ENCODE measurements at places on chromosomes 6 and 20.

- no peak for DNase-seq
Measured at GRCh38 chr20:8394308-8394945, 262.4 kb downstream of the PLCB1 start.

- no peak for DNase-seq
Measured at GRCh38 chr6:2773449-2773848, 8.3 kb downstream of the WRNIP1 start.

DNA sequence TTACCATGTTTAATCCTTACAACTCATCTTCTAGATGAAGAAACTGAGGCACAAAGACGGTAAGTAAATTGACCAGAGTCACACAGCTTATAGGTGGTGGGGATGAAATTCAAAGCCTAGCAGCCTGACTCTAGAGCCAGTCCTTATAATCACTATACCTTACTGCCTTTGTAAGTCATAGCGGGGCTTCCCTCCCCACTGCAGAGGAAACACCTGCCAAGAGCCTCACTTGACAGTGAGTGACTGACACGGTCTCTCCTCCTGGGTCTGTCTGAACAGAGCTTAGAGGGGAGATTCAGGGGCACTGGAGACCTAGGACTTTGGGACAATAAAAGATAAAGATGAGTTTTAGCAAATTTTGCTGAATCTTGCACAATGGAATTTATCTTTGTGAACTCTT lies 12.8 kb downstream of the SUN5 start:
- DNase-seq = no peak

DNA sequence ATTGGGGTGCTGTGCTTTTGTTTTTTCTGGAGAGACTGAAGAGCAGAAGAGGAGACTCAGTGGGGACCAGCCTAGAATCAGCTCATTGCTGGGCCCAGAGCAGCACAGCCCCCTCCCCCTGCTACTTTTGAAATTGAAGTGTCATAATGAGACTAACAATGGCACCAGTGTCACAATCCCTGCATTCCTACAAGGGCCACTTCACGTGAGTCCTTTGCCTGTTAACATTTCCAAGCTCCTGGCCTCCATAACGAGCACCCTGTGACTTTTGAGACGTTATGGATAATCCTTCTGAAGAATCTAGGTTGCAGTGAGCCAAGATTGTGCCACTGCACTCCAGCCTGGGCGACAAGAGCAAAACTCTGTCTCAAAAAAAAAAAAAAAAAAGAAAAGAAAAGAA lies 41.7 kb downstream of the CNBD2 start:
- DNase-seq = no peak

DNA sequence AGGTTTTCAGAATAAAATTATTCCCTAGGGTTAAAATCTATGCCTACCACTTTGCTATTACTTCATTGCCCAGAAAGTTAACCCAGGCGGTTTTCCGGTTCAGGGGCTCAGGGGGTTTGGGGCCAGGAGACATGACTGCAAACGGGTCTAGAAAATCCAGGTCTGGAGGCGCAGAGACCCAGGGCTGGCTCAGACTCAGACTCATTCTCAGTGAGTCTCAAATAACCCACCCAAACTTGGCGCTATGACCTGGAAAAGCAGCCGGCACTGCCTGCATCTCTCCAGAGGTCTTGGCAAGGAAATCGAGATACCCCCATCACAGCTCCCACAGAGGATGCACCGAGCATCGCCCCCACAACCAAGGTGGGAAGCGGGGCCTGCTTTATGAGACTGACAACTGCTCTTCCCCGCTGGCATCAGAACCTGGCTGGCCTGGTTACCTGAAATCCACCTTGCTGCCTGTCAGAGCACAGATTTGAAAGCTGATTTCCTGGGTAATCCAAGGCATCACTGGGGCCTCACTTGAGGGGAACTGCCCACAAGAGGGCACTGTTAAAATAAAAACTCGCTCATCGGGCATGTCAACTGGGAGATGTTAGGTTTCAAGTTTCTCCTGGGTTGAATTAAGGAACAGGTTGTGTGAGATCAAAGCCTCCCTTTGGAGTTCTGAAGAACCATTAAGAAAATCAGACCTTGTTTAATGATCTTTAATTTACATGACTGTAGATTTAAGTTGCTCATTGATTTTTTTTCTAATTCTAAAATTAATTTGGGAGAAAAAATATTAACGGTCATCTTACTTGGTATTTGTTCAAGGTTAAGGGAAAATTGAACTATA lies 55.1 kb downstream of the KIF16B start:
- DNase-seq = peak; percentile 49

- DNase-seq = no peak
Measured at GRCh38 chr6:45199554-45199953, 128.6 kb upstream of the RUNX2 start.

GRCh38 chr6:14440940-14441781 lies 323.6 kb downstream of the CD83 start:
- no peak for DNase-seq

- DNase-seq = peak; percentile 95
Measured at GRCh38 chr20:35146920-35147574, at the start of gene EDEM2. TSS of gene EDEM2 (minus strand) at chr20:35147336. CDS start at chr20:35147258, 78 bp downstream.

DNA sequence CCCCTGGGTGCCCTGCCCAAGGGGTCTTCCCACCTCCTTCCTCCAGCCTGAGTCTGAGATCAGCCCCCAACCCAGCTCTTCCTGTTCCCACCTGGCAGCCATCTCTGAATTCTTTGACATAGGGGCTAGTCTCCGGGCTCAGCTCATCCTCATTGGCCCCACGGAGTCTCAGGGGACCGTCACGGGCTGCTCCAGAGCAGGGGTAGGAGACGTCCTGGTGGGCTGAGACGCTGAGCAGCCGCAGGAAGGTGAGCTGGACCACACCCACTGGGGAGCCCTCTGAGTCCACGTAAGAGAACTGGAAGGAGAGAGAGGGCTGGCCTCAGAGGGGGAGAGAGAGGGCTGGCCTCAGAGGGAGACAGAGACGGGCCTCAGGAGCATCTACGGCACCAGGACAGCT lies 28.1 kb downstream of the COL11A2 start:
- no peak for DNase-seq

- peak; percentile 11 for DNase-seq
Measured at GRCh38 chr20:39019805-39020325, 57.7 kb downstream of the DHX35 start.

- DNase-seq = peak; percentile 90
Measured at GRCh38 chr6:150334790-150335783, 33.7 kb upstream of the IYD start.

- DNase-seq = peak; percentile 11
Measured at GRCh38 chr20:39880890-39881289, 808.1 kb downstream of the MAFB start.

DNA sequence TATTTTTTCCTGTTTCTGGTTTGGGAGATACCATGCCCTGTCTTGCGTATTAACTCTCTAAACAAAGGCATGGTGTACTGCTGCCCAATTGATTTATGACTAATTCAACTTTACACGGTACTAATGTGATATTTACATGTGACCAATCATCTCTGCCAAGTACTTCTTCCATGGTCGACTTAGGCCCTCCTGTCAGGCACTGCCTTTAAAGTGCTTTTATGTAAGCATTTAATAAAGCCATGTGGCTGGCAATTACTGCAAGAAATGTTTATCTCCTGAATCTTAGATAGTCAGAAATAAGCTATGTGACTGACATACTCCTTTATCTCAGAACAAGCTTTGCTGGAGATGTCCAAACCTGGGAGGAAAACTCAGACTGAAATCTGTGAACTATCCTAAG lies 323.4 kb downstream of the BTBD3 start:
- DNase-seq = no peak

- no peak for DNase-seq
Measured at GRCh38 chr6:83341765-83342164, 89.1 kb downstream of the ME1 start.

DNA sequence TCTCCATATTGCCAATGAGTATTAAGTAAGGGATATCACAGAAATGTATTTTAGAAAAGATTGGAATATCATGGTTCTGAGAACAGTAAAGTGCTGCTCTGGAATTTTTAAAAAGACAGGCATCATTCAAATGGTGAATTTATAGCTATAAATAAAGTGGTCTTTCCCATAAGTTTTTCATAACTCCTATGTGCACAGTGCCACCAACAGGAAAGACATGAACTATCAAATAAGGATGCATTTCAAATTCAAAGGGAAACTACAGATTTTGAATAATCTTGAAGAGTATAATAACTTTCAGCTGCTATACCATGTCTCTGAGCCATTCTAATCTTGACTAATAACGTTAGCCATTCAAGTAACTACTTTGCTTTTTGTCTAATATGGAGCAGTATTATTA lies 456.8 kb upstream of the GJE1 start:
- peak; percentile 39 for DNase-seq

GRCh38 chr6:41675176-41675775 lies 37.0 kb downstream of the MDFI start:
- DNase-seq = no peak

GRCh38 chr20:1392443-1392692 lies 486 bp downstream of the FKBP1A start:
- DNase-seq = no peak

GRCh38 chr6:56652231-56652630 lies 9.5 kb upstream of the DST start:
- no peak for DNase-seq

DNA sequence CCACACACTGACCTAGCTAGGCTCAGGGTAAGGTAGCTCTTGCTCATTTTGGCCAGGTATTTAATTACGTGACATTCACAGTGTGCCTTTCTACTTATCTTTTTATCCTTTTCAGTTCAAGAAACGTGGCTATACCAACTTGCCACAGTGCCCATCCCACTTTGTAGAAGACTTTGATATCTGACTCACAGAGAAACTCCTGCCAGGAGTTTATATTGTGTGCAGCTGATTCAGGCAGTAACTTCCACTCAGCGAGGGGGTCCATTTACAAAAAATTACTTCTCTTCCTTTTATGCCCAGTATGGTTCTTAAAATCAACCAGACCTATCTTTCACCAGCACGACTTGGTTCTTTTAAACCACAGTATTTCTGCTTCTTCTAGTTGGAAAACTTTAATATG lies 75.6 kb downstream of the PRL start:
- DNase-seq = no peak

GRCh38 chr6:63705707-63706106 lies 70.1 kb downstream of the PHF3 start:
- peak; percentile 0 for DNase-seq

- DNase-seq = no peak
Measured at GRCh38 chr6:105608711-105609374, 206.0 kb upstream of the PREP start.

- DNase-seq = peak; percentile 90
Measured at GRCh38 chr6:170438402-170438753, 114.7 kb downstream of the PSMB1 start.

DNA sequence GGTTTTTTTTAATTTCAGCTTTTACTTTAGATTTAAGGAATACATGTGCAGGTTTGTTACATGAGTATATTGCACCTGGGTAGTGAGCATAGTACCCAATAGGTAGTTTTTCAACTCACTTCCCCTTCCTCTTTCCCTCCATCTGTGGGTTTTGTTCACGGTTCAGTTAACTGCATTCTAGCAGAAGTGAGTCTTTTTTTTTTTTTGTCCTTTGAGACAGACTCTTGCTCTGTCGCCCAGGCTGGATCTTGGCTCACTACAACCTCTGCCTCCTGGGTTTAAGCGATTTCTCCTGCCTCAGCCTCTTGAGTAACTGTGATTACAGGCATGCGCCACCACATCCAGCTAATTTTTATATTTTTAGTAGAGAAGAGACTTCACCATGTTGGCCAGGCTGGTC lies 8.7 kb downstream of the UBR2 start:
- no peak for DNase-seq

- no peak for DNase-seq
Measured at GRCh38 chr6:169387809-169388383, 134.2 kb upstream of the THBS2 start.

DNA sequence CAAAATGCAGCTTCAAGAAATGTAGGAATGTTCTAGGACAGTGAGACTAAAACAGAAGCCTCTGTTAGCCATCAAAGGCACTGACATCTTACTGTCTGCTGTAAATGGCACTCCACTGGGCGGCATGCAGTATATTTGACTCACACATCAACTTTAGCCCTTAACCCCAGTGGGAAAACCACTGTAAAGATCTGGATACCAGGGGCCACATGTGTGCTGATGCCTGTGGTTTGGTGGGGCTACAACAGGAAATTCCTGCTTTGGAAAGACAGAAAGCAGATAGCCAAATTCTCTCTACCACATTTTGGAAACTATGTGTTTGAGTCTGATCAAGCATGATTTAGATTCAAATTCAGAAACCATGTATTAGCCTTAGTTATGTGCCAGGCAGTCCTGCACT lies 4.3 kb downstream of the PFDN4 start:
- peak; percentile 31 for DNase-seq

GRCh38 chr6:147999001-147999540 lies 343.6 kb upstream of the SASH1 start:
- no peak for DNase-seq

DNA sequence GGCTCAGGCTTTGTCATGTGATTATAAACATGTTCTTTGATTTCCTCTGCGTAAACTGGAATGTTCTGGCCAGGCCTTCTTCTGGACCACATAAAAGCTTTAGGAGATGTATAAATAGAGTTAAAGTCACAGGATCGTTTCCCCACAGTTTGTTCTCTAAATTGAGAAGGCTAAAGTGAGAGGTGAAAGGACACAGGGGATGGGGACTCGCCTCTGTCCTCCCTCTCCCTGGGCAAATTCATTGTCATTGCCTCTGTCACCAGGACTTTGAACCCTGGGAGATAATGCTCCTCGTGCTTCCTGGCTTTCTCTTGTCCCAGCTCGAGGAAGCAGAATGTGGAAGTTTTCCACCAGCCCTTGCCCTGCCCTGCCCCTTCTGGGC lies 20.3 kb upstream of the ZFAND3 start:
- DNase-seq = no peak

- peak; percentile 53 for DNase-seq
Measured at GRCh38 chr6:135451617-135452190, 45.8 kb downstream of the AHI1 start.

DNA sequence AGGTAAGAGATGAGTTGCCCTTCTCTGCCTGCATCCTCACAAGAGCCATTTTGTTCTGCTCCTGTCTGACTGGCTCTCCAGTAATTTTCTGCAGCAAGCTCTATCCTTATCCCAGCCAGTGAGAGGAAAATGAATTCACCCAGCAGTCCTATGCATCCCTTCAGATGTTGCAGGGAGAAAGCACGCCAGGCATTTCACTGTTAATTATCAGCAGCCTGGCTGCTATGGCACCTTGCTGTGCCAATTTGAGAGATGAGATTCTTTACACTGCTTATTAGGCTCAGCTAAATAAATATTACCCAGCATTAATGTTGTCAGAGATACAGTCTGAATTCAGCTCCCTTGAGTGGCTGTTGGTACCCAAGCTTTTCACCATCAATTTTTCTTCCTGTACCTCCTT lies 61.1 kb upstream of the SNAP25 start:
- no peak for DNase-seq

- no peak for DNase-seq
Measured at GRCh38 chr6:119493980-119494379, 144.4 kb upstream of the MAN1A1 start.

GRCh38 chr6:143109196-143109595 lies 48.5 kb downstream of the AIG1 start:
- no peak for DNase-seq

GRCh38 chr20:2260250-2260649 lies 35.6 kb upstream of the TGM3 start:
- no peak for DNase-seq

GRCh38 chr6:15845492-15845891 lies 182.7 kb upstream of the DTNBP1 start:
- DNase-seq = no peak

- DNase-seq = no peak
Measured at GRCh38 chr6:34272013-34272926, 23.5 kb upstream of the SMIM29 start.

GRCh38 chr6:114989279-114989964 lies 646.6 kb upstream of the HS3ST5 start:
- DNase-seq = no peak

- no peak for DNase-seq
Measured at GRCh38 chr6:105791179-105791578, 295.0 kb upstream of the PRDM1 start.

All from lung microvascular endothelial cell (primary cell).